ENCODE measurements at places on chromosomes 3 and 15.
A peak's percentile ranks its signal among the peaks of the same experiment; 100 is the strongest.

GRCh38 chr3:195909644-195910498 is 1.5 kb upstream of the TNK2 start:
- DNase-seq: peak; percentile 86

DNA sequence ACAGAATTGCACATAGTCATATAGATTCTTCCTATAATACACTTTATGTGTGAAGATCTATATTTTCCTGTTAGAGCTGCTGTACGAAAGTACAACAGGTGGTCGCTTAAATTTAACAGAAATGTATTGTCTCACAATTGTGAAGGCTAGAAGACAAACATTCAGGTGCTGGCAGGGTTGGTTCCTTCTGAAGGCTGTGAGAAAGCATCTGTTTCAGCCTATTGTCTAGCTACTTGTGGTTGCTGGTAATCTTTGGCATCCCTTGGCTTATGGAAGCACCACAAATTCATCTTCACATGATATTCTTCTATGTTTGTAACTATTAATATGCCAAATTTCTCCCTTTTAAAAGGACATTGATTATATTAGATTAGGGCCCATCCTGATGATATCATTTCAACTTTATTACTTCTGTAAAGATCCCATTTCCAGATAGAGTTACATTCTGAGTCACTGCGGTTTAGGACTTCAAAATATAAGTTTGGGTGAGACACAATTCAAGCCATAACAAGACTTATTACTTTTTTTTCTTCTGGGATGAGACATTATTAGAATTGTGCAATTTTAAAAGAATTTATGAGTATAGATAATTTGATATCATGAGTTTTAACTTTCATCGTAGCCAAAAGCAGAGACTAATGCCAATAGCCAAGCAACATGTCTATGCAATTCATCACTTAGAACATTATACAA is 248.1 kb upstream of the BCHE start:
- DNase-seq: no peak

- no peak for DNase-seq
Observed at GRCh38 chr3:17035966-17036365, 151.2 kb downstream of the PLCL2 start.

DNA sequence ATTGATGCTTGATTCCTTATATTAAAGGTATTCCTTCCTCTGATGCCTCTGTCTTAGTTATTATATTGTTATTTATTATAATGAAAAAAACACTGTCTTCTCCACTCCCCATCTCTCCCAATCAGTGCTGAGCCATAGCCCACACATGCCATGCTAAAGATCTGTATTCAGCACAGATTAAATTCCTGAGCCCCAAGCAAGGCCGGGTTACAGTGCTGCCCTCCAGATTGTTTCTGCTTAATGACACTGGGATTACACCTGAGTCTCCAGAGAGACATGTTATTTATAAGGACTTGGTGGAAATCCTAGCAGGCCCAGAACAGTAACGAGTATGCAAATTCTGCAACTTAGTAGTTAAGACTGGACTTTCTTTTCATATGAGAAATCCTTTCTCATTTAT is 305.9 kb upstream of the UMPS start:
- no peak for DNase-seq

GRCh38 chr15:52105846-52106245 is 6.7 kb downstream of the BCL2L10 start:
- no peak for DNase-seq

DNA sequence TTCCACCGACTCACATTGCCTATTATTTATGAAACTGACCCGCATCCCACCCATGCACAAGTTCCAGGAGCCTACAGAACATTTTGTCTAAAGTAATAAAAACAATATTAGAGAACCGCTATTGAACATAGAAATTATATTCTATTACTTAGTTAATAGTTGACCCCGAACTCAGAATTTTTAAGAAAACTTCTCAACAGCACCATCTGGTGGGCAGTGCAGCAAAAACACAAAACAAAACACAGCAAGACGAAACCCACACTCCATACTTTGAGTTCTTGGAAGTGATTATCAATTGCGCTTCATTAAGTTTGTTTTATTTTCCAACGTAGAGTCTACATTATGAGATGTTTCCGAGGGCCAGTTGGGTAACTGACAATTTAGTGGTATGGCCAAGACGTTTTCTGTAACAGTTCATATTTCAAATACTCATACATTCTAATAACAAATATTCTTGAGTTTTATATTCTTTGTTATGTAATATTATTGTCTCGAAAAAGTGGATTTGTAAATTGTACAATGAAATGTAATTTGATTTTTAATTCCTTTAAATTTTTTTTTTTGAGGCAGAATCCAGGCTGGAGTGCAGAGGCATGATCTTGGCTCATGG is 24.0 kb upstream of the C3orf70 start:
- DNase-seq: peak; percentile 36

GRCh38 chr15:43168192-43169107 is 16.8 kb upstream of the CCNDBP1 start:
- no peak for DNase-seq

DNA sequence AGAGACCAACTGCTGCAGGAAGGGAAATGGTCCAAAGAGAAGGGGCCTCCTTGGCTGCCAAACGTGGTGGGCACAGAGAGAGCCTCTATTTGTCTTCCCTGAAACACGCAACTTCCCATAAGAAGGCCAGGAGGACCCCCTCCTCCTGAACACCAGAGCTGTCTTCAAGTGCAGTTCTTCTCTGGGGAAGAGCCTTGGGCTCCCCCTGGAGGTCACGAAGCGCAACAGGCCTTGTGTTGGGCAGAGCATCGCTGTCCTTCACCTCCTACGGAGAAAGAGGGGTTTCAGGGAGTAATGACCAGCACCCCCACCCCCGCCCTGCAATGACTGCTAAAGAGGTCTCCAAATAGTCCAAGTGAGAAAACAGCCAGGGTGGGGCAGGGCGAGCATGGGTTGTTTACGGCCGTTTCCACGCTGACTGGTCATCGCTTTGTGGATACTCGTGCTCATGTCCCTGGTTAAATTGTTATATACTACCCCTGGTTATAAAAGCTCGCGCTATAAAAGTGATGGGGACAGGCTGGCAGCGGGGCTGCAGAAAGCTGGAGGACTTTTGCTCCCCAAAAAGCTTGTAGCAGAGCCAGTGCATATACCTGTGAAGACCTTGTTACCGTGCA is 397.5 kb upstream of the ATP10A start:
- DNase-seq: peak; percentile 38

GRCh38 chr3:24433838-24434591 is 60.6 kb downstream of the THRB start:
- no peak for DNase-seq

DNA sequence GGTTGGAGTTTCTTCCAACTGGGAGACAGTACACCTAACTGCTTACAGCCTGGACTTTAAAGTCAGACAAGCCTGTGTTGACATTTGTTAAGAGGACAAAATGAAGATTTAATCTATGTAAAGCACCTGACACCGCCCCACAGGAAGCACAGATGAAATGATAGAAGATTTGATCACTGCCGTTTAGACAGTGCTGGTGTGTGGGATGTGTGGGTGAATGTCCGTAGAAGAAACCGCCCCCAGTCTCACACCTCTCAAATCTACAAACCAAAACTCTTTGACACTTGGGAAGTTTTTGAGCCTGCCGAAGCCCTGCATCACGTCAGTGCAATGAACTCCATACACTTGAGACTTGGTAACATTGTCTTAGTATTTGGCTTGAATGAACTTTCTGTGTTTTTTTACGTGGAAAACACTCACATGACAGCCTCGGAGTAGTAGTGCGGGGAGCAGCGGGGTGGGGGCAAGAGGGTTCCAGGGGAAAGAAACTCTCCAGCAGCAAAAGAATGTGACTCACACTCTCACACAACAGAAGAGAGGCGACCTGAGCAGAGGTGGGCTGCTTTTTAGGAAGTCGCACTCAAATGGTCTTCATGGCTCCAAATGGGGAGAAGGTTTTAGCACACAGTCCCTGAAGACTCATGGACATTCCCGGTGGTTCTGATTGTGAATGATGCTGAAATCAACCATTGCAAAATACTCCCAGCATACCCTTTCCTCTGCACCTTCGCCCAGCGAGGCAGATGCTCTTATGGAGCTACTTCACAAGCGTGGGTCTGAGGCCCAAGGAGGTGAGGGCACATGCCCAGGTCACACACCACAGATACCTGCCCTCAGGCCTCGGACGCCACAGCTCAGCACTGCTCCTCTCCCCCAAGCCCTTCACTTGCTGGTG is 79.2 kb downstream of the SRGAP3 start:
- no peak for DNase-seq

DNA sequence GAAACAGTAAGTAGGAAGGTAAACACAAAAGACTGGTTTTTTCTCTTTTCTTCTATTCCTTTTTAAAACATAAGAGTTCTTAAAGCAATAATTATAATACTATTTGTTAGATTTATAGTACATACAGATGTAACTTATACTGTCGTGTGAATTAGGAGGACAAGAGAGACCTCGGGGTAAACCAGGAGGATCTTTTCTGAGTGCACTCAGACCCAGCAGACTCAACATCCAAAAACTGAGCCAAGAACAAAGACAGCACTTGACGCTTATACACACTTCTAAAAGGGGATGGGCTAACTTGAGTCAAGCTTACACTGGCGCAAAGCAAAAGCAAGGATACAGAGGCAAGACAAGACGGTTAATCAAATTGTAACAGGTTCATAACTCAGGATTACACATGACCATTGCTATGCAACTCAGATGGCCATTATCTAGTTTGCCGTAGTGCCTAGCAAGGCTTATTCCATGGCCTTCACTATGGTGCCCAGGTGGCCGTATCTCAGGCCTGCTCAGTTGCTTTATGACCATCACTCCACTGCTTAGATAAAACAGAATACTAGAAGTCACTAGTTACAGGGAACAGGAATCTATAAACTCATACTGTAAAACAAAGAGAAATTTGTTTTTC is 18.6 kb downstream of the MTHFS start:
- DNase-seq: no peak

DNA sequence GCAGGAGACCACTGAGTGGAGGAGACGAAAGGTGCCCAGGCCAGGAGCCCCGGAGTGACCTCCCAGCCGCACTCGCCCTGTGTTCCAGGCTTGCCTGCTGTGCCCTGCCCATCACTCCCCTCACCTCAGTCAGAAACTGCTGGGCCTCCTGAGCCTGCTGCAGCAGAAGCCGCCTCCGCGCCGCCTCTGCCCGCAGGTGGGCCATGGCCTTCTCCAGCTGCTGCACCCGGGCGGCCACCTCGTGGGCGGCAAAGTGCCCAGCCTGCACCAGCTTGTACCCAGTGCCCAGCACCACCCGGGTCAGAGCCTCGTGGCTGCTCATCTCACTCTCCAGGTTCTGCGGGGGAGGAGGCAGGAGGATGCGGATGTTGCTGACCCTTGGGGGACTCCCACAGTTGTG is 17.6 kb downstream of the PLA2G4B start:
- DNase-seq: no peak

All from dorsolateral prefrontal cortex (tissue), 122 donors.